GM06990 (cell line): ENCODE measurements at places on chromosomes 13 and 19.

GRCh38 chr13:107466326-107467099 lies 748.8 kb downstream of the LIG4 start:
- no peak for DNase-seq

DNA sequence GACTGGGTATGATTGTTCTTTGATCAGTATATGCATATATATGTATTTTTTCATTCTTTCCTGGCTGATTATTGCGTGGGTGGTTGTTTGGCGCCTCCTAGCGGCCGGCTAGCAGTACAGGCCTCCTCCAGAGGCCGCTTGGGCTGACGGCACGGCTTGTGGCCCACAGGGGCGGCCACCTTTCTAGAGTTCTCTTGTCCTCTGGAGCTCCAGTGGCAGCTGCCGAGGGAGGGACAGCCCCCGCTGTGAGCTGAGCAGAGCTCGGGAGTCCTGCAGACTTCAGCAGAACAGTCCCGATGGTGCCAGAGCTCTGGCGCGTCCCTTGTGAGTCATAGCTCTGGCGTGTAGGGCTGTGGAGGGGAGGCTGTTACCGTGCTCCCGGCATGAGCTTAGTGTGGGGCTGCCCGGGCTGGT lies 22.5 kb upstream of the ZNF429 start:
- DNase-seq, result peak; percentile 50

- no peak for DNase-seq
Measured at GRCh38 chr13:76687467-76687866, 198.7 kb downstream of the KCTD12 start.

- DNase-seq, result no peak
Measured at GRCh38 chr13:62643007-62643483, 1227.4 kb upstream of the PCDH20 start.

- DNase-seq, result peak; percentile 71
Measured at GRCh38 chr19:2223959-2224358, 12.2 kb downstream of the PLEKHJ1 start.
